ENCODE measurements at places on chromosomes 5 and 9. TPM values are rescaled to one million over a fixed set of nuclear protein-coding genes. Genes with fewer than 3 reads are reported as not detected.

The OBP2B gene
- total RNA-seq = not detected

The SPINK1 gene
- total RNA-seq = not detected

GRCh38 chr5:55535199-55535905 lies 588 bp upstream of the PLPP1 start:
- no peak for DNase-seq

- no peak for DNase-seq
Observed at GRCh38 chr5:147669169-147669869, 113.2 kb downstream of the JAKMIP2 start.

DNA sequence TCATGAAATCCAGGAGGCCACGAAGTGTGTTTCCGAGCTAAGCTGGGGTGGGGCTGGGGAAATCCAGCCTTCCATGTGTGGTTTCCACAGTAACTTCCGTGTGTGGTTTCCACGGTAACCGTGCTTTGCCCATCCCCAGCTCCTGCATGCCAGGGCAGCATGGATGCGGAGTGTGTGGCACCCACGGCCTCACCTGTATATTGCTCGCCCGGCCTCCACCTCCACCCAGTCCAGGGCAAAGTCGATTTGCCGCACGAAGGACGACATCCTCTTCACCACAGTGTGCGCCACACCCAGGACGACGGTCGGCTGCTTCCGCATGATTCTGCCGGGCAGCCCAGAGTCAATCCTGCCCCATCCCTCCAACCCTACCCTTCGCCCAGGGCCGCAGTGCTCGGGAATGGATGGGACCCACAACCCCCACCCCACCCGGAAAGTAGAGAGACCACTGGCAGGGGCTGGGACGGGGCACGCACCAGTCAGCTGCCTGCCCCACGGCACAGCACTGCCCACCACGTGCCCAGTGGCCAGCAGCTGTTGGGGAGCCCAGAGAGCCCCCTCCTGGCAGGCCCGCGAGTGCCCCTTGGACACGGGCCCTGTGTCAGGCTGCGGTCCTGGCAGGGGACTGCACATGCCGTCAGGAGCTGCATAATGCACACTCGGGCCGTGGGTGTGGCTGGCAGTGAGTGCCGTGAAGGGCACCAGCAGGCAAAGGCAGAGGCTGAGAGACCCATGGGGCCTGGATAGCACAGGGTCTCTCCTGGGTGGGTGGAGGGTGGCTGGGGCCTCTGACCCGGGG lies 39.0 kb upstream of the NSMF start:
- DNase-seq = no peak

GRCh38 chr5:54205453-54205852 lies 104.9 kb downstream of the ARL15 start:
- no peak for DNase-seq

The AK6 gene
- total RNA-seq = 38.5 TPM

The MARCOL gene
- not detected for total RNA-seq

- no peak for DNase-seq
Observed at GRCh38 chr9:20557890-20558565, 64.3 kb downstream of the MLLT3 start.

GRCh38 chr5:135738564-135738875 lies 95.9 kb upstream of the SLC25A48 start:
- DNase-seq = no peak

GRCh38 chr5:161697001-161697400 lies 11.5 kb downstream of the GABRA6 start:
- no peak for DNase-seq

DNA sequence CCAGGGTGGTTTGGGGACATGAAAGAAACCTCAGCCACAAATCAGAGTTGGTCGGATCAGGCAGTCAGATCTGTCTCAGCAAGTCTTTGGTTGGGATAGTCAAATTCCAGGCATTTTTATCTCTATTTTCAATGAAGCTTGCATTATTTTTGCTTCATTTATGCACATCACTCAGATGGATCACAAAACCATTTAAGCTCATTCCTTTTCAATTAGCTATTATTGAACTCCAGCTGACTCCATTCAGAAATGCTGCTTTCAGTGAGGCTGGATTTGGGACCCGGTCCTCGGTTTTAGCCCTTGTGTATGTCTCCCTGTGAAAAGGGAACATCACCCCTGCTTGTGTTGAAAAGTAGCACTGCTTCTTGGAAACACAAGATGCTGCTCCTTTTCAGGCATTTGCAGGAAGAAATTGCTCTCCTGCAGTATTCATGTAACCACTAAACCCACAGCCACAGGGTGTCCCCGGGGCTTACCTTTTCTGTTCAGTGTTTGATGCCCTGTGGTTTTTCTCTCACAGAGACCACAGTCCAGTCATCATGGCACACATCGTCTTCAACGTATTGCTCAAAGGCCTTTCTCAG lies 232.9 kb downstream of the NFIB start:
- peak; percentile 95 for DNase-seq

The UBE2QL1 gene
- not detected for total RNA-seq

The PCSK5 gene
- 2.4 TPM for total RNA-seq

GRCh38 chr5:171709930-171710329 lies 75.7 kb upstream of the SMIM23 start:
- no peak for DNase-seq

The HRH2 gene
- not detected for total RNA-seq

The IGFBPL1 gene
- total RNA-seq = not detected

DNA sequence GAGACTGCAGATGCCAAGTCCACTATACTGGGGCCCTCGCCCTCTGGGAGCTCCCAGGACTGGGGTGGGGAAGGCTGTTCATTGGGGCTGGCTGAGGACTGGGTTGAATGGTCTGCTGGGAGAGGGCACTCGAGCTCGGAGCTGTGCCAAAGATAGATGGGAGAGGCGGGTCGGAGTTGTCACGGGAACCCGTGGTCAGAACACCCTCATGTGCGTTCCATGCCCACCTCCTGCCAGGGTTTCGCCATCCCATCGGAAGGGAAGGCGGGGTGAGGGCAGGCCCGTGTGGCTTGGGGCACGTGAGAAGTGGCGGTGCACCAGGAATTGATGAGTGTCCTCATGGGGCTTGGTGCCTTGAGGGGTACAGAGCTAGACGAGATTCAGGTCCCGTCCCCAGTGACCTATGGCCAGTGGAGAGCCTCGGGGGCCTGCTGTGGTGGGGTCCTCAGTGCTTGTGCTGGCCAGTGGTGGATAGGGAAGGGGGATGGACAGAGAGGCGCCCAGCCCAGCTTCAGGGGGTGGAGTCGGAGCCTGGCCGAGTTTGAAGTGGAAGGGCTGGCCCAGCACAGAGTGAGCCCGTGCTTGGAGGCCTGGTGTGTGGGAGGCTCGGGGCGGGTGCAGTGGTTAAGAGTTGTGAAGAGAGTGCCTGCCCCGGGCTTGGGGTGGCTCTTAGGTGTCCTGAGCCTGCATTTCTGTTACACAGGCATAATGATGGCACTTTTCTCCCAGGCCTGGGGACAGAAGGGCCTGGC lies 4.3 kb downstream of the CACFD1 start:
- no peak for DNase-seq

The PIGO gene
- 33.3 TPM for total RNA-seq

DNA sequence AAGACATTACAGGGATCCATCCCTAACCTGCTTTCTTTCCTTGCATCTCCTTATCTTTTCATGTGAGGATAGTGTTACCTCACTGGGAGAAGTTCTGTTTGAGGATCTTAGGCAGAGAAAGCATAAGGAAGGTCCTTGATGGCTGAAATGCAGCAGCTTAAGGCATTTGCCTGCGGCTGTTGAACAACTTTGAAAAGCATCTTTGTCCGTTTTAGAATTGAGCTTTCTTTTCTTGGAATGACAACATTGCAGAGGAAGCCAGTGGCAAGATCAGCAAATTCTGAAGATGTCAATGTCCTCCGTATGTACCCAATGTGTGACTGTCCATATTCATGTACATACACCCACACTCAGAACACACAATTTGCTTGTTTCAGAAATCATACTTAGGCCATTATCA lies 436.2 kb downstream of the GABRG2 start:
- no peak for DNase-seq

The NR2F1 gene
- total RNA-seq = 3.3 TPM

The TAF11L3 gene
- not detected for total RNA-seq

- DNase-seq = no peak
Observed at GRCh38 chr9:114408645-114409044, 20.9 kb upstream of the AKNA start.

DNA sequence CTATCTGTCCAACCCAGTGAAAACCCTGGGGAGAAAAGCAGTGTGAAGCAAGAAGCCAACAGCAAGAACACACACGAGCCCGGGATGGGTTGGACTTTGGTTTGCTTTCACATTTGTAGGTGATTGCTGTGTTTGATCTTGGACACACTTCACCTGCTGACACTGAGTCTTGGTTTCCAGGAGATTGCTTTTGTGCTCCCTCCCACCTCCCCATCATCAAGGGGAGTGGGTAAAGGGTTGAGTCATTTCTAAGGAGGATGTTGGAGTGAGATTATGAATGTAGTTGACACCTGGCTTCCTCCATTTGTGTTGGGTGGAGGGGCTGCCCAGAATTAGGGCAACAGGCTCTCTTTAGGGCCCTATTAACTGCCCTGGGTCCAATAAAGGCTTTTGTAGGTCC lies 37.5 kb downstream of the ANKDD1B start:
- DNase-seq = no peak

The PCDHB9 gene
- 0.50 TPM for total RNA-seq

GRCh38 chr9:34987160-34987901 lies 2.2 kb upstream of the DNAJB5 start:
- DNase-seq = no peak

DNA sequence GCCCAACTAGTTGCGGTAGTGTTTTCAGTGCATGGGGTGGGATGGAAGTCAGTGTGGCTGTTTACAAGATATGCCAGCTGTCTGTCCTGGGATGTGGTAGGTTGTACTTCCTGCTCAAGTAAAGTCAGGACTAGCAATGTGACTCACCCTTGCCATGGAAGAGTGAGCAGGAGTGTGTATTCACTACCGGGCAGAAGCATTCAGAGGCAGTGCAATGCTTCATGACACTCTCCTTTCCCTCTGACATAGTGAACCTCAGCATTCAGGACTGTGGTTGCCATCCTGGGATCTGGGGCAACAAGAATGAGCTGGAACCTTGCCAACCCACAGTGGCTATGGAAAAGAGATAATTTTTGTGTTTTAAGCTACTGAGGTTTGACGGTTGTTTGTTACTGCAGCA lies 68.9 kb downstream of the BOD1 start:
- DNase-seq = no peak

The ARHGEF28 gene
- total RNA-seq = 74.0 TPM

DNA sequence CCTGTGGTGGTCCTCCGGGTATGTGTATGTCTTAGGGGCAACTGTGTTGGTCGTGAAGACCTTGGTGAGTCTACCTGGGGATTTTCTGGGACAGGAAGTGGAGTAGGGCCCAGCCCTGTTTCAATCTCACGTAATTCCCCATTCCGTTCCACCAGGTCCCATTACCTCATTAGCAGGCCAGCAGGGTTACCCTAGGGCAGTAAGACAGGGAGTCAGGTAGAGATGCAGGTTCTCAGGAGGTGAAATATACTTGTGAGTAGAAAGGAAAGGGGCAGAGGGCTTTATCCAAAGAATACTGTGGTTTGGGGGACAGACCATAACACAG lies 56.5 kb downstream of the MACROH2A1 start:
- DNase-seq = no peak

- no peak for DNase-seq
Observed at GRCh38 chr9:882416-882924, 41.0 kb downstream of the DMRT1 start.

DNA sequence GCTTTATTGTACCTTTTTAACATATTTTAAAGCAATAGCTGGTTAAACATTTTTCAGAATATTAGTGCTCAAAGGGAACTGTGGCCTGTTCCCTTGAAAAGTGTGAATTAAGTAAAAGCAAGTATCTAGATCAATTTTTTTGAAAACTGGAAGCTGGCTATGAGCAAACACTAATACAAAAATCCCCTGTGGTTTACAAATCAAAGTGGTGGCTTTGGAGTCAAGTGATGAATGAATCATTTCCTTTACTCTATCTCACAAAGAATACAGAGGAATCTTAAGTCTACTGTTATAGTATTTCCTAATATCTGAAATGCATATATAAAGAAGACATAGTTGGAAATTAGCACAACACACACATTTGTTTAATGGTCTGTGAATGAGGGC lies 212.4 kb upstream of the C9orf72 start:
- DNase-seq = peak; percentile 81

All from mammary epithelial cell (primary cell).